ENCODE measurements at places on chromosomes 1 and 21. TPM values are rescaled to one million over a fixed set of nuclear protein-coding genes. Genes with fewer than 3 reads are reported as not detected.

KRTAP19-3 gene
- total RNA-seq = not detected

C8B gene
- not detected for total RNA-seq

DNA sequence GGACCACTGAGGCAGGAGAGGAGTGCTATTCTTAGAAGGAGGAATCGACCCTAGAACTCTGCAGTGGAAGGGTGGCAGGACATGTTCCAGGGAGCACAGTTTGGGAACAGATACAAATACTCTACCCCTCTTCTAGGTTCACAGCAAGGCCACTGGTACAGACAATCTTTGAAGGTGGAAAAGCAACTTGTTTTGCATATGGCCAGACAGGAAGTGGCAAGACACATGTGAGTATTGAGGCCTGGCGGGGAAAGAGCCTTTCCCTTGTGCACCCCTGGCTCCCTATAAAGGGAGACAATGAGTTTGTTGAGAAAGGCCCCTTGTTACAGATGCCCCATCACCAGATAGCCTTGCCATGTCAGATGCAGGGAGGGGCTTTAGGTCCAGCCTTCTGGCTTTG is 17.8 kb downstream of the KIF2C start:
- DNase-seq = no peak

- no peak for DNase-seq
Observed at GRCh38 chr1:180888870-180889269, 23.8 kb upstream of the KIAA1614 start.

DNA sequence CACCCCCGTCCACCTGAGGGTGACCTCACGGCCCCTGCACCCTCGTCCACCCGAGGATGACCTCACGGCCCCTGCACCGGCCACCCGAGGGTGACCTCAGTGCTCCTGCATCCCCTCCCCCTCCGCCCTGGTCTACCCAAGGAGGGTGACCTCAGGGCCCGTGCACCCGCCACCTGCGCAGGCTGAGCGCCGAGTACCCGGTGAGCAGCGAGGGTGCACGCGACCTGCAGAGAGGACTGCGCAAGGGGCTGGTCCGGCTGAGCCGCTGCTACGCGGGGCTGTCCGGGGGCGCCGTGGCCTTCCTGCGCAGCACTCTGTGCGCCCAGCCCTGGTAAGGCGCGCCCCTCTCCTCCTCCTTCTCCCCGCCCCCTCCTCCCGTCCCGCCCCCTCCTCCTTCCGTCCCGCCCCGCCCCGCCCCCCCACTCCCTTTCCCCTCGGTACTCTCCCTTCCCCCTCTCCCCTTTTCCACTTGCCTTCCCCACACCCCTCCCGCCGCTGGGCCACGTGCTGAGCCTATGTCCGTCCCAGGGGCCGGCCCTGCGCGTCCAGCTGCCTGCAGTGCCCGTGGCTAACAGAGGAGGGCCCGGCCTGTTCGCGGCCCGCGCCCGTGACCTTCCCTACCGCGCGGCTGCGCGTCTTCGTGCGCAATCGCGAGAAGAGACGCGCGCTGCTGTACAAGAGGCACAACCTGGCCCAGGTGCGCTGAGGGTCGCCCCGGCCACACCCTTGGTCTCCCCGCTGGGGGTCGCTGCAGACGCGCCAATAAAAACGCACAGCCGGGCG is 28.4 kb downstream of the TRIM11 start:
- DNase-seq = no peak

SLX9 gene
- 24.1 TPM for total RNA-seq
